ENCODE measurements at places on chromosomes 12 and 14. TPM values are rescaled to one million over a fixed set of nuclear protein-coding genes. Genes with fewer than 3 reads are reported as not detected.
A peak's percentile ranks its signal among the peaks of the same experiment; 100 is the strongest.

DNA sequence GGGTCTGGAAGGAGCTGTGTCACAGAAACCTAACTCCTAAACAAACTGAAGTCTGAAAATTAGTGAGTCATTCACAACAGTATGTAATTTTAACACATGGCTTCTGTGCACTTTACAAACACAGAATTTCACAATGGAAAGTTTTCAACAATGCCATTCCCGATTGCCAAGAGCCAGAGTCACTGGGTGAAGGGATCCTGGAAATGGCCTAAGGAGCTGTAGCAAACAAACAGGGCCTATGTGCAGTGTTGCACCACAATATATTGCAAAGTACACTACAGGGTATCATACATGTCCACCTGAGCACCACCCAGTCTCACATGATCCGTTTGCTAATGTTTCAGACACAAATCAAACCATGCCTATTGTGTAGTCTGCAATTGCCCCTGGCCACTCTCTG lies 184.7 kb upstream of the OTX2 start:
- H3K27me3 ChIP-seq = no peaks in the 10 kb centered on the region
- H3K36me3 ChIP-seq = no peaks in the 10 kb centered on the region
- no peak overlapping the region for H3K27ac ChIP-seq
- no peak overlapping the region for H3K4me3 ChIP-seq

DNA sequence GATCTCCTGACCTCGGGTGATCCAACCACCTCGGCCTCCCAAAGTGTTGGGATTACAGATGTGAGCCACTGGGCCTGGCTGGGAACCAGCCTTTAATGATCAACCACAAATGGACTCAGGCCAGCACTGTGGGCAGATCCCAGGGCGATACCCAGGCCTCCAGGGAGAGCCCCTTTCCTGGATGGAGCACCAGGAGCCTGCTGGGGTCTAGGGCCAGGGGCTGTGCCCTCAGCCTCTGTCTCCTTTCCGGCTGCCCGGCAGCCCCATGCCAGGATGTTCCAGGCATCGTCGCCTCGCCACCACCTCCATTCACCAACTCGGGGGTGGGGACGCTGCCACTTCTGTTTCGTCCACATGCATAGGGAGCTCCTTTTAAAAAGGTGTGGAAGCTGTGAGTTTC lies 2.3 kb downstream of the ADGRD1 start:
- H3K4me1 ChIP-seq = no peaks in the 10 kb centered on the region
- H3K4me3 ChIP-seq = peak overlapping the region; percentile 7
- no peaks in the 10 kb centered on the region for H3K27me3 ChIP-seq
- H3K27ac ChIP-seq = no peak overlapping the region
- H3K36me3 ChIP-seq = no peaks in the 10 kb centered on the region

DNA sequence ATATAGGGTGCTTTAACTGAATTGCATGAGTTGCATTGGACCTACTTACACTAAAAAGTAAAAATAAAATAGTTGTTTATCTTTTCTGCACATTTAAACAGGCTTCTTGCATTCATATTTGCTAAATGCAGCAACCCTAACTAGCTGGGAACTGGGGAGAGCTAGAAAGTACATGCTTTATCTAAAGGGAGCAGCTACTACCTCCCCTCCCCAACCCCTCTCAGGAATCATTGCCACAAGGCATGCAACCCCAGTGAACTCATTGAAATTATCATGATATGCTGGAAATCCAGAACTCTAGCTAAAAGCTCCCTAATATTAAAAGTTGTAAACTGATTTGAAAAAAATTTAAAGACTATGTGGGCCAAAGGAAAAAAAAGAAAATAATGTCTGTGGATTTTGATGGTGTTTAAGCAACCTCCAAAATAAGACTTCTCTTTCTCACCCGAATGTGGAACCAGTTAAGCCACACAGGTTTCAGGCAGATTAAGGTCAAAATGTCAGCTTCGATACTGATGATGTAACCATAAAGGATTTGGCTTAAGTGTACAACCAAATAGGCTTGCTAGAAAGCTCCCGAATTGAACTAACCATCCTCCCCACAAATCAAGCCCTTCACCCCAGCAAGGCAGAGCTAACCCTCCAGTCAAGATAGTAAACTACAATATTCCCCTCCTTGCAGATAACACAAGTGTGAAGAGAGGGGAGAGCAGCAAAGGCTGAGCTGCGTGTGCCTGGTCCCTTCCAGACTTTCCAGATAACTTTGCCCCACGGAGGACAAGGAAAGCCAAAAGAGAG lies 13.8 kb upstream of the POC1B start:
- H3K4me1 ChIP-seq = no peaks in the 10 kb centered on the region
- no peak overlapping the region for H3K4me3 ChIP-seq
- no peaks in the 10 kb centered on the region for H3K36me3 ChIP-seq

DNA sequence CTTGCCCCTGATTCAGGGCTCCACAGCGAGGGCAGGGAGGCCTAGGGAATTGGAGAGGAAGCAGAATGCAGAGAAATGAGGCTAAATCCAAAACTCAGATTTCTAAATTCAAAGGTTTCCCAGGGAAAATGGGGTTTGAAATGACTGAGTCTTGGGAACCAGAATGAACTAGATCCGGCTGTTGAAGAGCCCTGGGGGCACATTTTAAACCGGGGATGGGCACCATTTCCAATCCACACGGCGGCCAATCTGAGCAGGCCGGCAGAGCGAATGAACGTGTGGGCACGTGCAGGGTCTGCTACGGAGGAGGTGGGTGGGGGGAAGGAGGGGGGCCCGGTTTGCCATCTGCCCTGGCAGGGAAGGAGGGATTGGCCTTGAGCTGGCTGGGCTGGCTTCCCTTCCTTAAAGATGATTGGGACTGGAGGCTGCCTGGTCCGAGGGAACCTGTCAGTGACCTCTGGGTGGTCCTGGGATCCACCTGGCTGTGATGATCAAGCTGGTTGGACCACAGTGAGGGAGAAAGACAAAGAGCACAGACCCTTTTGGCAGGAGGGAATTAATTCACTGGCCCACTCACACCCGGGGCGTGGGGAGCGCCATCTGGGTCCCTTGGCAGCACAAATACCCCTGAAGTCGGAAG lies 161.0 kb downstream of the RBM19 start:
- H3K36me3 ChIP-seq = no peaks in the 10 kb centered on the region
- H3K4me3 ChIP-seq = no peak overlapping the region
- no peak for DNase-seq

GRCh38 chr14:80260645-80261044 lies 49.3 kb upstream of the DIO2 start:
- H3K36me3 ChIP-seq = no peaks in the 10 kb centered on the region
- no peak overlapping the region for H3K27ac ChIP-seq
- DNase-seq = no peak
- no peaks in the 10 kb centered on the region for H3K4me1 ChIP-seq
- H3K27me3 ChIP-seq = no peaks in the 10 kb centered on the region

DNA sequence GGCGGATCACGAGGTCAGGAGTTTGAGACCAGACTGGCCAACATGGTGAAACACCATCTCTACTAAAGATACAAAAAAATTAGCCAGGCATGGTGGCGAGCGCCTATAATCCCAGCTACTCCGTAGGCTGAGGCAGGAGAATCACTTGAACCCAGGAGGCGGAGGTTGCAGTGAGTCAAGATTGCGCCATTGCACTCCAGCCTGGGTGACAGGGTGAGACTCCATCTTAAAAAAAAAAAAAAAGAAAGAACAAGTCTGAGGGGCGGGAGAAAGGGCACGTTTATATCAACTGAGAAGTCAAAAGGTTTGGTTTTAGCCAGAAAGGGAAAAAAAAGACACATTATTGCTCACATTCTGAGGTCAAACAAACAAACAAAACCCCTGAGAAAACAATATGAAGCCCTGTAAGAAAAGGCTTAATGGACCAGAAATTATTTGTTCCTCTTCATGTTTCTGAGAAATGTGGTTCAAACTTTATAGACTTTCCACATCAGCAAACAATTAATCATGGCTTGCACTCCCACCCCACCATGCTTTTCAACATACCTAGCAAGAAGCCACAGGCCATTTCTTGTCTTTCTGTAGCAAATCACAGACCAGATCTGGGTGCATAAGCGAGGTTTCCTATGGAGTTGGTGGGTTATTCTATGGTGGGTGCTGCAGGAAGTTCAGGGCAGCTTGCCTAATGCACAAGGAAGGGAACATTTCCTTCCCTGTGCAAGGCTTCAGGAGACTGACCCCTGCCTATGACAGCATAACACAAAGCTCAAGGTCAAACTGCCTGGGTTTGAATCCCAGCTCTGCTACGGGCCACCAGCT lies 80.1 kb downstream of the SSPN start:
- H3K27me3 ChIP-seq = no peaks in the 10 kb centered on the region
- H3K27ac ChIP-seq = peak overlapping the region; percentile 96
- no peak for DNase-seq
- H3K4me1 ChIP-seq = peaks cover 15% of the 10 kb centered on the region
- H3K4me3 ChIP-seq = no peak overlapping the region

- no peaks in the 10 kb centered on the region for H3K36me3 ChIP-seq
- no peak overlapping the region for H3K4me3 ChIP-seq
- DNase-seq = no peak
- H3K27me3 ChIP-seq = no peaks in the 10 kb centered on the region
- H3K27ac ChIP-seq = no peak overlapping the region
Measured at GRCh38 chr12:85632390-85632789, 203.8 kb downstream of the RASSF9 start.

- no peak for DNase-seq
- H3K36me3 ChIP-seq = no peaks in the 10 kb centered on the region
- H3K27me3 ChIP-seq = no peaks in the 10 kb centered on the region
- no peak overlapping the region for H3K27ac ChIP-seq
- H3K4me1 ChIP-seq = no peaks in the 10 kb centered on the region
Measured at GRCh38 chr14:71203306-71203705, 296.0 kb downstream of the PCNX1 start.

DNA sequence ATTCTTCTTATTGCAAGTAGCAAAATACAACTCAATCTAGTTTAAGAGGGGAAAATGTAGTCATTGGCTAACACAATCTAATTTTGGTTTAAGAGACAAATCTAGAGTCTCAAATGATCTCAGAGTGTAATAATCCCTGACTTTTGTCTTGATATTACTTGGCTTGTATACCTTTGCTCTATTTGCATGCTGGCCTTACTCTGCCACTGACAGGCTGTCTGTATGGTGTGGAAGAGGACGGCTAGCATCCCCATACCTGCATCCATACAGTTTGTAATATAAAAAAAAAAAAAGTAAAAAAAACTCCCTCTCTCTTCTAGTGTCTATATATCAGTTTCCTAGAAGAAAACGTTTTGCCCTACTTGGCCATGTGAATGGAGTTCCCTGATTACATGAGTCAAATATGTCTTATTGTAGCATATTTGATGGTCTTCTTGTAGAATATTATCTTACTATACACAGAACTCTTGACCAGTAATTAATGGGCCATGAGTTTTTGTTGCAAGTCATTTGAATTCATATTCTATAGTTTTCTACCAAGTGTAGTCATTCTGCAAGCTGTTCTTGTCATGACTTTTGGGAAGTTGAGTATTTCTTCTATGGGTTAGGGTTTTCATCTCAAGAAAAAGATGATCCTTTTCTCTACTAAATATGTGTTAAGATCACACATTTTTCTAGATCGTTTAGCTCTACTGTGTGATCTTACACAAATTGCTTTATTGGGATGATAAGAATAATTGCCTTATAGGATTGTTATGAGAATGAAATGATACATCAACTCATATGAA lies 8.2 kb downstream of the HIF1A start:
- no peaks in the 10 kb centered on the region for H3K36me3 ChIP-seq
- H3K4me1 ChIP-seq = no peaks in the 10 kb centered on the region
- no peak overlapping the region for H3K27ac ChIP-seq
- H3K4me3 ChIP-seq = no peak overlapping the region
- no peak for DNase-seq

- no peaks in the 10 kb centered on the region for H3K36me3 ChIP-seq
- H3K27ac ChIP-seq = peak overlapping the region; percentile 65
- H3K4me1 ChIP-seq = no peaks in the 10 kb centered on the region
Measured at GRCh38 chr12:50620109-50620977, 115.6 kb downstream of the DIP2B start.

DNA sequence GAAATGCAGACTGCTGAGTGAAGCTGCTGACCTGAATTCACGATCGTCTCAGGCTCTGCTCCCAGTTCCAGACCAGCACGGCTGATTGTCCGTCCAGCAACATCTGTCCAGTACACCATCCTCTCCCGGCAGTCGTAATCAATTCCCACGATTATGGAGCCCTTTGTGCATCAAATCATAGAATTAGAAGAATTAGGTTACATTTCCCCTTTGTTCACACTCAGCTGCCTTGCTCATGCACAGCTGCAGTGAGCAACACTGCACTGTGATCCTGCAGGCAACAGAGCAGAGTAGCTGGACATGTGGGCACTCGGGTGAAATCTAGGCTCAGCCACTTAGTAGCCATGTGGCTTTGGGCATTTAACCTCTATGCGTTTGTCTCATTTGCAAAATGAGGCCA lies 22.2 kb downstream of the RTRAF start:
- H3K4me3 ChIP-seq = no peak overlapping the region
- no peak overlapping the region for H3K27ac ChIP-seq
- no peaks in the 10 kb centered on the region for H3K36me3 ChIP-seq
- no peaks in the 10 kb centered on the region for H3K4me1 ChIP-seq
- no peaks in the 10 kb centered on the region for H3K27me3 ChIP-seq

DNA sequence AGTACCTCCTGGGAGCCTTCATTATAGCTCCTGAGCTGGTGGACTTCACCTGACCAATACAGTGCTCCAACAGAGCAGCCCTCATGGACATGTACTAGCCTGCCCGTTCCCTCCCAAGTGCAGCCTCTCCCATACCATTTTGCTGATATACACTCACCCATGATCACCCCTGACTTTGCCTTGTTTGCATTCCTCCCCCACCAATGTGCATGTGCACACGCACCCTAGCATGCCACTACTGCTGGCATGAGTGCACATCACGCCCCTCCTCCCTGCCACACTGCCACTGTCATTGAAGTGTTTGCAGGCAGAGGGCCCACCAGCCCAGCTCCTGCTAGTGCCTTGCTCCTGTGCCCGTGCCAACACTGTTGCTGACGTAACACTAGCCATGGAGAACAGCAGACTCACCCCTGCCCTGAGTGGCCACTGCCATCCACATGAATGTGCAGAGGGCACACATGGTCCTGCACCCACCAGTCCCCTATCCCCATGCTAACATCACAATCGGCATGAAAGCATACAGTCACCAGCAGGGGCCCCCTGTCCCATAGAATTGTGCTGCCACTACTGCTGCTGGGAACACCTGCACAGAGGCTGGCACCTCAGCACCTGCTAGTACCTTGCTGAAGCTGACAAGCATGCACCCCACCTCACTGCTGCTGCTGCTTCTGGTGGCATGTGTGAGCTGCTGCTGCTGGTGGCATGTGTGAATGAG lies 110.3 kb downstream of the SINHCAF start:
- no peaks in the 10 kb centered on the region for H3K27me3 ChIP-seq
- H3K4me1 ChIP-seq = no peaks in the 10 kb centered on the region
- no peak for DNase-seq
- no peak overlapping the region for H3K4me3 ChIP-seq

PDZRN4 gene
- 53.4 TPM for total RNA-seq

SLC17A8 gene
- not detected for total RNA-seq

ART4 gene
- total RNA-seq = 1.6 TPM

GPR162 gene
- 4.1 TPM for total RNA-seq

DCAF11 gene
- total RNA-seq = 78.6 TPM

CAPZA3 gene
- total RNA-seq = 2.0 TPM

TPH2 gene
- not detected for total RNA-seq

RHEBL1 gene
- 0.59 TPM for total RNA-seq

SINHCAF gene
- total RNA-seq = 11.8 TPM

CARMIL3 gene
- 0.73 TPM for total RNA-seq

PLEKHG7 gene
- total RNA-seq = 0.33 TPM

NGB gene
- not detected for total RNA-seq

ANKRD33 gene
- not detected for total RNA-seq

LRP1-AS gene
- total RNA-seq = not detected
